ENCODE measurements at places on chromosomes 2 and 18.

GRCh38 chr2:74379851-74380789 lies at the start of gene DCTN1:
TSS of gene DCTN1 (minus strand) at chr2:74380311. CDS start at chr2:74380037, 274 bp downstream.
- DNase-seq = no peak

DNA sequence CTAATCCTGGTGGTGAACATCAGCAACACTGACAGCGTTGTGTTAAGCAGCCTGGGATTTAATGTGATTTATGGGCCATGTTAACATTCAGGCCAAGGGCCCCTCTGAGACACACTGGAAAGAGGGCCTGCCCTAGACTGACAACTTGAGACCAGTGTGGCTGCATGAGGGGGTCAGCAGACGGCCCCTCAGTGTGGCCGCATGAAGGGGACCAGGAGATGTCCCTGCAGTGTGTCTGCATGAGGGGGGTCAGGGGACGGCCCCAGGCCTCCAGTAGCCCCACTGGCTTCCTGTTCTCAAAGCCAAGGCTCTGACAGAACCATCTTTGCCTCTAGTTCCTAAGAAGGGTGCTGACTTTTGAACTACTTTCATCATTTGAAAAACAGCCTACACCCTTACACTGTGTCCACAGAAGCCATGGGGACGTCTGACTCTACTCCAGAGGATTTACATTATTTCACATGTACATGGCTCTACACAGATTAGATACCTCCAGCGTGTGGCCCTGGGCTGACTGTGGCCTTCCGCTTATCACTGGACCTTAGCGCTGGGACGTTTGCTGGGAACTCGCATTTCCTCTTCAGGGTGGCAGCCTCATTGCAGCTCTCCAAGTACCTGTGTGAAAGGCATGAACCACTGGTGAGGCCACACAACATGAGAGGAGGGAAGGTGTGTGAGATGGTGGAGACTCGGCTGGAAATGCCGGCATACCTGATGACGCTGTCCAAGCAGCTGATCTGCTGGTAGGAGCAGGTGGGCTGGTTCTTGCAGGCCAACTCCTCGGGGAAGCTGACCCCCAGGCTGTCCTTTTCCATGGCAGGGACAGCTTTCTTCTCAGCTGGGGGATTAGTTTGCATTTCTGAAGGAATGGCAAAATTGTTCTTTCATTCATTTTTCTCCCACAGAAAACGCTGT lies 18.2 kb upstream of the HES6 start:
- no peak for DNase-seq

GRCh38 chr2:238231251-238231793 lies 8.5 kb downstream of the HES6 start:
- DNase-seq = no peak

GRCh38 chr2:201223089-201224073 lies 37.0 kb upstream of the CASP8 start:
- no peak for DNase-seq

- DNase-seq = no peak
Observed at GRCh38 chr2:1606421-1607235, 137.7 kb downstream of the PXDN start.

Data from astrocyte of the cerebellum (primary cell).